ENCODE measurements at places on chromosomes 11 and 22.
A peak's percentile ranks its signal among the peaks of the same experiment; 100 is the strongest.

DNA sequence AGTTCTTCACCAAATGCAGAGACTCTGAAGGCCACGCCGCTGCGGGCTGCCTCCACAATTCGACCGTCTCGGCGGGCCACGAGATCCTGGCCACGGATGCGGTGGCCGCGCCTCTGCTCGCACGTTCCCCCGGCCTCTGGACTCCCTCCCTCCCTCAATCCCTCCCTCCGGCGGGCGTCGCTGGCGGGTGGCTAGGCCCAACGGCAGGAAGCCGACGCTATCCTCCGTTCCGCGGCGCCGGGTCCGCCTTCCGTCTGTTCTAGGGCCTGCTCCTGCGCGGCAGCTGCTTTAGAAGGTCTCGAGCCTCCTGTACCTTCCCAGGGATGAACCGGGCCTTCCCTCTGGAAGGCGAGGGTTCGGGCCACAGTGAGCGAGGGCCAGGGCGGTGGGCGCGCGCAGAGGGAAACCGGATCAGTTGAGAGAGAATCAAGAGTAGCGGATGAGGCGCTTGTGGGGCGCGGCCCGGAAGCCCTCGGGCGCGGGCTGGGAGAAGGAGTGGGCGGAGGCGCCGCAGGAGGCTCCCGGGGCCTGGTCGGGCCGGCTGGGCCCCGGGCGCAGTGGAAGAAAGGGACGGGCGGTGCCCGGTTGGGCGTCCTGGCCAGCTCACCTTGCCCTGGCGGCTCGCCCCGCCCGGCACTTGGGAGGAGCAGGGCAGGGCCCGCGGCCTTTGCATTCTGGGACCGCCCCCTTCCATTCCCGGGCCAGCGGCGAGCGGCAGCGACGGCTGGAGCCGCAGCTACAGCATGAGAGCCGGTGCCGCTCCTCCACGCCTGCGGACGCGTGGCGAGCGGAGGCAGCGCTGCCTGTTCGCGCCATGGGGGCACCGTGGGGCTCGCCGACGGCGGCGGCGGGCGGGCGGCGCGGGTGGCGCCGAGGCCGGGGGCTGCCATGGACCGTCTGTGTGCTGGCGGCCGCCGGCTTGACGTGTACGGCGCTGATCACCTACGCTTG lies at the start of gene FUT4:
Gene FUT4, plus strand, starts transcription at position 227 of the 951 bp plus-strand sequence. Its CDS starts 213 bp downstream, at position 440.
- DNase-seq = peak; percentile 74

GRCh38 chr22:46576556-46577367 lies 39.3 kb upstream of the CELSR1 start:
- DNase-seq = peak; percentile 74

DNA sequence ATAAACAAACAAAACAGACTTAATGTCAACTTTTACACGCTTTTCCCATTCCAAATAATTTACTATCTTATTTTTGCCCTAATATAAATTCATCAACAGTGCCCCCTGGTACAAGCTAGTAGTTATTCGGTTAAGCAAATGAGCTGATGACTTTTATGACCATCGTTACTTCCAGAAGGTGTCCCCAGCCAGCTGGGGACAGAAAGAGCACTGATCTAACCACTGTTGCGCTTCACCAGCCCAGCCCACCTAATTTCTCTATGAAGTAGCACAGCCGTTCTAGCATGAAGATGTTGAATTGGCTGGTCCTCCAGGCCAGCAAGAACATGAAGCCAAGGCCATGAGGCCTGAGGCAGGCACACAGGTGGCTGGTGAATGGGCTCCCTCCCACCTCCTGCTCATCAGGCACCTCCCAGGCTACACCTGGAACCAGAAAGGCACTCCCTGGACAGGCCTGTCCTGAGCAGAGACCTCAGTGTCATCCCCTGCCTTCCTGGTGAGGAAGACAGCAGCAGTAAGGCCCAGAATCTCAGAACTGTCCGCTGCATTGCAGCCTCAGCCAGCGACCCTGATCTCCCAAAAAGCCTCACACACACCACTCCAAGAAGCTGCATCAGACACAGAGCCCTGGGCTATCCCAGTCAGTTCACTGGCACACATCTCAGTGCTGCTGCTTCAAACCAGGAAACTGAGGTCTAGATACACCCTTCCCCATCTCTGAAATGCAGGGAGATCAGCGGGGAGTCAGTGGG lies 12.9 kb downstream of the GNB1L start:
- no peak for DNase-seq

GRCh38 chr11:101944923-101945322 lies 28.6 kb upstream of the ANGPTL5 start:
- no peak for DNase-seq

DNA sequence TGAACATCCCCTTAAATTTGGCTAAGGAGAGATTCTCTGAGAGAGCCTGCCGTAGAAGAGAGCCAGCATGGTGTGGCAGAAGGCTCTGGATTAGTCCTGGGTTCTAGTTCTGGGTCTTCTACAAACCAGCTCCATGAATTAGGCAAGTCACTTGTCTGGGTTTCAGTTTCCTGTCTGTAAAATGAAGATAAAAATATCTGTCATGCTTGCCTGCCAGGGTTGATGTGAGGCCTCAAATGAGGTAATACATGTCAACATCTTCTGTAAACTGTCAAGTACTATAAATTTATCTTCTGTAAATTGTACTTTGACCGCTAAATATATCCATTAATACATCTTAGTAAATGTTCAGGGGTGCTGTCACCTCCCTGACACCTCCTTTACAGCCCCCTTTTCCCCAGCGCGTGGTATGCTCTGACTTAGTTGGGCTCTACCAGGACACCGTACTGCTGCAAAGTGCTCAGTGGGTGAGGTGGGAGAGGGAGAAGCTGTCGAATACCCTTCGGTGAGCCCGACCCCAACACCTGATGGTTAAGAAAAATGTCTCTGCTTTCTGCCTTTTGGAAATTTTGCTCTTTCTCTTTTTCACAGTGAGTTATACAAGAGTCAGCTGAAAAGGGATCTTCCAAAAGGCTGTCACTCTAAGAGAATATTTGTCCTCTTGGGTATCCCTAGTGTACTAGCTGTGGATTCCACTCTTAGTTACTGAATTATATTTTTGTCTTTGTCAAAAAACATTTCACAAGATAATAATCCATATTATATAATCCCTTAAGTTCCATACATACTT lies 15.0 kb downstream of the RBX1 start:
- no peak for DNase-seq

DNA sequence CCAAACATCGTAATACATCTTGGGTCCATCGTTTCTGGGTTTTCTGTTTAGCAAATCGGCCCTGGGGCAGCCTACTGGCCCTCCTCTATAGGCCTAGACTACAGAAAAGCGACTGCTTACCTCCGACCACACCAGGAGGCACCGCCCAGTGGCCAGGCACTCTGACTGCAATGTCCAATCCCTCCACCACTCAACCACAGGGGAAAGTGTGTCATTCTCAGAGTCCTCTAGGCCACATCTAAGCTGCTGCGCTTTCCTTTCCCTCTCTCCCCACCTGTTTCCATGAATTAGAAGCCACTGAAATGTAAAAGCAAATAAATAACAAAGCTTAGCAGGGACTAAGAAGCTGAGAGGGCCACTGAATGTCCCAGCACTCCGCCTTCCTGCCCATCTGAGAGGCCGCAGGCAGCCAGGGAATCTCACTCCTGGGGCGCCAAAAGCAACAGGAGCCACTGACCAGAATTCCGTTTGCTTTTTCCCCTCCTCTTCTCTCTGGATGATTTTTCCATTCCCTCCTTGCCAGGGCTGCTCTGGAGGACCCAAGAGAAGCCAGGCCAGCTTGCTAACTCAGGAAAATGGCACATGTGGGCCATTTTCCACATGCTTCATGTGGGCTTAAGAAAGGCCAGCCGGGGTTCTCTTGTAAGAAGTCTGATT lies 50.1 kb upstream of the FLI1 start:
- no peak for DNase-seq

- no peak for DNase-seq
Observed at GRCh38 chr11:65278356-65278755, 16.6 kb downstream of the POLA2 start.

DNA sequence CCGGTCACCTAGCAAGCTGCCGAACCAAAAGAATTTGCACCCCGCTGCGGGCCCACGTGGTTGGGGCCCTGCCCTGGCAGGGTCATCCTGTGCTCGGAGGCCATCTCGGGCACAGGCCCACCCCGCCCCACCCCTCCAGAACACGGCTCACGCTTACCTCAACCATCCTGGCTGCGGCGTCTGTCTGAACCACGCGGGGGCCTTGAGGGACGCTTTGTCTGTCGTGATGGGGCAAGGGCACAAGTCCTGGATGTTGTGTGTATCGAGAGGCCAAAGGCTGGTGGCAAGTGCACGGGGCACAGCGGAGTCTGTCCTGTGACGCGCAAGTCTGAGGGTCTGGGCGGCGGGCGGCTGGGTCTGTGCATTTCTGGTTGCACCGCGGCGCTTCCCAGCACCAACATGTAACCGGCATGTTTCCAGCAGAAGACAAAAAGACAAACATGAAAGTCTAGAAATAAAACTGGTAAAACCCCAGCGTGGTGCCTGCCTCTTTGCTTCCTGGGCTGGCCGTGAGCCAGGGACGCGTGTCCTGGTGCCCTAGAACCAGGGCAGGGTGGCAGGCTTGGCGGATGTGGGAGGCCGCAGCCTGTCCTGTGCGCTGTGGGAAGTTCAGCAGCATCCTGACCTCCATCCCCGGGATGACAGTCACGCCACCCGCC lies 13.2 kb downstream of the CCND1 start:
- DNase-seq = no peak

GRCh38 chr11:38159038-38159437 lies 1561.0 kb upstream of the RAG2 start:
- DNase-seq = no peak

- no peak for DNase-seq
Observed at GRCh38 chr11:120258661-120259060, 18.7 kb downstream of the POU2F3 start.

GRCh38 chr11:60857378-60858232 lies 1.9 kb upstream of the PTGDR2 start:
- no peak for DNase-seq

DNA sequence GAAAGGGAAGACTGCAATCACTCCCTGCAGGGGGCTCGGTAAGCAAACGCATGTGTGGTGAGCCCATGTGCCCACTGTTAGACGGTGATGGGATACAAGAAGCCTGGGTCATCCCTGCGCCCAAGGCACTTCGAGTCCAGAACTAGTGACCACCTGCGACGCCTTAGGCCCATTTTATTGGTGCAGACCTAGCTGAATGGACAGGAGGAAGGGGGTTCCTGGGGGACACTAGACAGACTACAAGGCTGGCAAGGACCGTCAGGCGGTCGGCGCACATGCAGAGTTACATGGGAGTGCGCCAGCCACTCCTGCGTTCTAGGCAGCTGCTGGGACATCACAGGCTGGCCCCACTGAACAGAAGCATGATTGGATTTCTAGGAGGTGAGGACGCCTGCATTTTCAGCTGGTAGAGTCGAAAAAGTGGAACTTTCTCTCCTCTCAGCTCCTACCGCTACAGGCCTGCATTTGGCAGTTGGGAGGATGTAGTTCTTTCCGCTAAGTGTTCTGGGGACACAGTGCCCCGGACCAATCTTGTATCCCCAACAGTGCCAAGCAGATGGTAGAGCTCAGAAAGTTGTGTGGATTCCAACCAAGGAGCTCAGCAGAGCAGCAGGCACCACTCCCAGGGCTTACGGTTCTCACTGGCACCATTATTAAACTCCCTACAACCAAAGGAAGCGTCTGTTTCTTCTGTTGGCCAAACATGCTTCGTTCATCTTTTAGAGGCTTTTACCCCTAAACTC lies 35.7 kb downstream of the BID start:
- DNase-seq = no peak

DNA sequence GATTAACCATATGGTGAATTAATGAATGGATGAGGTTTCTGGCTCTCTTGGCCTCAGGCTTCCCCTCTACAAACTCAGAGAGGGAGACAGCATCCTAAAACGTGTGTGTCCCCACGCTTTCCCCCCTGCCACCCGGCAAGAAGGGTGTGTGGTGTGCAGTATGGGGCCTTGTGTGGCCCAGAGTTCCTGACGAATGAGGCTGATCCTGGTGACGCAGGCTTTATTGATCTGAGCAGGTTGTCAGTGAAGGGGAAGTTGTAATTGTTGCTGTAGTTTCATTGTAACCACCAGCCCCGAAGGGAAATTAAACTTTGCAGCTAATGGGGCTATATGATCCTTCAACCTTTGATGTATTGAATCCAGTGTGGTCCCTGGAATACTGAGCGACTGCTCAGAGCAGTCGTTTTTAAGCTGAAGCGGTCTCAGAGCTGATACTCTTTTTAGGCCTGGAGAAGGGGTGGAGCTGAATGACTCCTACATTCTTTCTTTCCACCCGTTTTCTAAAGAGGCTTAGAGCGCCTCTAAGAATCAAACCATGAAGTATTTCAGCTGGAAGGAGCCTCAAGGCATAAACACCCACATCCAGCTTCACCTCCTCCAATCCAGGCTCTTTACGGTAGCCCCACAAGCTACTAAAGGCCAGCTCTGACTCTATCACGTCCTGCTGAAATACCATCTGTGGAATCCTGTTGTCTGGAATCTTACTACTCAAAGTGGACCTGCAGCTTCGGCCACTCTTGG lies 284.7 kb downstream of the MIAT start:
- DNase-seq = no peak

GRCh38 chr11:103893371-103893770 lies 143.1 kb upstream of the DDI1 start:
- no peak for DNase-seq

DNA sequence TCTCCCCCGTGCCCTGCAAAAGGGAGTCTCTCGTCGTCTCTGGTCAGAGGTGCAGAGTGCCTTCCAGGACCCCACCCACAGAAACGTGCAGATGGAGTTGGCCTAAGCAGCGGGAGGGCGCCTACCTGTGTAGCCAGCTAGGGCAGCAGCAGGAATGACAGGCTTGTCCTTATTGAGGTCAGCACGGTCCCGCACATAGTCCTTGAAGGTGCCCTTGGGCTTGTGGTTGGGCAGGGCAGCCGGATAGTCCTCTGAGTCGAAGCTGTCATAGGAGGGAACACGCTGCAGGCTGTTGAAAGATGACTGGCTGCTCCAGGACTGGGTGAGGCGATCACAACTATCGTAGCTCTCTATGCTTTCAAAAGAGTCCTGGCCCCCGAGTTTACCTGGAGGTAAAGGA lies 107.3 kb downstream of the ETS1 start:
- no peak for DNase-seq

DNA sequence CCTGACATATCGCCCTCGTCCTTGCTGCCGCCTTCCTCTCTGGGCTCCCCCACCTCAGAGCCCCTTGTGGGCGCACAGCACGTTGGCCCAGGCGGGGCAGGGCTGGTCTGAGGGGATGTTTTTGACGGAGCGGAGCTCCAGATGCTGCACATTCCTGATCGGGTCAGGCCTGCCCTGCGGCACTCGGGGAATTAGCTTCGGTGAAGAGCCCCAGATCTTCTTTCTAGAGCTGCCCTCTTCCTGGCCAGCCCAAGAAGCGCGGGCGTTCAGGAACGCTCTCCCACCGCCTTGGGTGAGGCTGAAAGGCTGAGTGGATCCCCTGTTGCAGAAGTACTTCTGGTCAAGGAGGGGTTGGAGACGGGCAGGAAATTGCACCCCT lies 12.1 kb downstream of the YPEL4 start:
- no peak for DNase-seq
